ENCODE measurements at places on chromosomes 7 and 10.

DNA sequence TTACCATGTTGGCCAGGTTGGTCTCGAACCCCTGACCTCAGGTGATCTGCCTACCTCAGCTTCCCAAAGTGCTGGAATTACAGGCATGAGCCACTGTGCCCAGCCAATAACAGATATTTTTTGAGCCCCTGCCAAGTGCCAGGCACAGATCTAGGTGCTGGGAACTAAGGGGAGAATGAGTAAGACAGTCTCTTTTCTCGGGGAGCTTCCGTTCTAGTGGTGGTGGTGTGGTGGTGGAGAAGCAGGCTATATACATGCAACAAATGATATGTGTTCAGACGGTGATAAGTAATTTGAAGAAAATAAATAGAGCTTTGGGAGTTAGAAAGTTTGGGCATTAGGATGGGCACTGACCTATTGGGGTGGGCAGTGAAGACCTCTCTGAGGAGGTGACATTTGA is 76.7 kb upstream of the VKORC1L1 start:
- no peak for DNase-seq

GRCh38 chr7:119562839-119563238 is 710.1 kb upstream of the KCND2 start:
- DNase-seq = no peak

DNA sequence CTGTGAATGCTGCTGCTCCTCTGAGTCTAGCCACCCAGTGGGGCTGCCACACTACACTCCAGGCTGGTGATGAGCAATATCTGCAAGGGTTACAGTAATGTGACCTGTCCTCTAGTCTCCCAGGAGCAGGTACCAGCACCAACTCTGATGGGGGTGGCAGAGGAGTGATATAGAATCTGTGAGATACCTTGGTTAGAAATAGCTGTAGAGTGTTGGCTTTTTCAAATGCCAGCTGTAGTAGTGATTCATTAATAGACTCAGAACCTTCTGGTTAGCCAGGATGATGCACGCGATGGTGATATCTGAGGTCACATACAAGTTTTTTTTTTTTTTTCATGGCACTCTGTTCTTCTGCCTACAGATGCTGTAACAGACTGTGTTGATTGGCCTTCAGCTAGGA is 757.1 kb downstream of the INHBA start:
- no peak for DNase-seq

DNA sequence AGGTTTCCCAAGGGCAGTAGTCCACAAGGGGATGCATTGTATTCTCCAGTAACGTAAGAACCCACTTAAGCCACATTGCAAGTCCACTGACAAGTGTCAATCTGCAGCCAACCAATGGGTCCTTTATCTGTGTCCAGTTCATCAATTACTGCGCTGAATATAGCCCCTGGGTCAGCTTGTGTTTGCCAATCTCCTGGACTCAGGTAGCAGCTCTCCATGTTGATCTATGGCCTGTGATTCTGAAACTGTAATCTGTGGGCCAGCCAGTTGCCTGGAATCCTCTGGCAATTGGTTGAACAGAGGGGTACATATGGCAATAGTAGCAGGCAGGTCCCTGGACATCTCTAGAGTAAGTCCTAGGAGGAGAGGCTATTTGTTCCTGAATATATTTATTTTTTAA is 8.8 kb upstream of the TMEM248 start:
- no peak for DNase-seq

DNA sequence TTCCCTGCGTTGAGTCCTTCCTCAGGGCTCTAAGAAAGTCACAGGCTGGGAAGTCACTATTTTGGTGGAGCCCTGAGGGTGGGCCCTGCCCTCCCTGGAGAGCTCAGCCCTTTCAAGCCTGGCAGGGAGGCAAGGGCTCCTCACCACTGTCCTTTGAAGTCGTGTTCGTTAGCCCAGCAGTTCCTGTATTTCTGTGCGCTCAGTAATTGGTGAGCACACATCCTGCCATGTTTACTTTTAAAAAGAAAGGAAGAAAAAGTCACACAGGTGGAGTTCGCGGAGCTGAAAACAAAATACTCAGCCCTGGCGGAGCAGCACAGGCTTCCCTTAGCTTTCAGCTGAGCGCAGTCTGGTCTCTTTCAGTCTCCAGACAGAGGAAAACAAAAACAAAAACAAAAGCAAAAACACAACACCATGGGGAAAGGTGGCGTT is 37.1 kb downstream of the PRKCQ start:
- DNase-seq = no peak

GRCh38 chr10:70500368-70500767 is 21.8 kb downstream of the PALD1 start:
- DNase-seq = no peak

DNA sequence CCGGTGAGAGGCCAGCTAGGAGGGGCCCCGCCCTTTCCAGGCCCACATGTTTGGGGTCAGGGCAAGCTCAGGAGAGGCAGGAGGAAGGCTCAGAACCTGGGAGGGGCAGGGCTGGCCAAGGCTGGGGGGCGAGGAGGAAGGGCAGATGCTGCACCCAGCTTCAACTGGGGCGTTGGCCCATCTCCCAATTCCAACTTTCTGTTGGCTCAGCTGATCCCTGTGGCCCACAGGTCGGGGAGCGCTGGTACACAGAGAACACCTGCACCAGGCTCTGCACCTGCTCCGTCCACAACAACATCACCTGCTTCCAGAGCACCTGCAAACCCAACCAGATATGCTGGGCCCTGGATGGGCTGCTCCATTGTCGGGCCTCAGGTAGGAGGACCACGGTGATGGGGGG is 40.1 kb downstream of the ZAN start:
- no peak for DNase-seq

DNA sequence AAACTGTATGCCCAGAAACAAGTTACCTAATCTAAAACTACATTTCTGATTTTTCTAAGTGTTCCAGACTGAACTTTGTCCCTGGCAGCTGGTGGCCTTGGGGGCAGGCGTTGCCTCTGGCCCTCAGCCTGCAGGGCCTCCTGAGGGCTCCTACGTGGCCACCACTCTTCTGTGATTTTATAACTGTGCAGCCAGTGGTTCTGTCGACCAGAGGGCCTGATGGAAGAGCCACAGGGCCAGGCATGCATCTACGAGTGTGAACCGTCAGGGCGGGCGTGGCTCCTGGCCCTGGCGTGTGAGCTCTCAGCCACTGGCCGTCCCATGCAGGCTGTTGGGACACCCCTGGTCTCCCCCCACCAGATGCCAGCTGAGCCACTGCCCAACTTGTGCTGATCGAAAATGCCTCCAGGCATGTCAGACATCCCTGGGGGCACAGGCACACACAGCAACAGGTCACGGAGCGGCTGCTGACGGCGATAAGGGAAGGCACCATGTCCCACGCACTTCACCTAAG is 173.4 kb downstream of the ZMYND11 start:
- no peak for DNase-seq

DNA sequence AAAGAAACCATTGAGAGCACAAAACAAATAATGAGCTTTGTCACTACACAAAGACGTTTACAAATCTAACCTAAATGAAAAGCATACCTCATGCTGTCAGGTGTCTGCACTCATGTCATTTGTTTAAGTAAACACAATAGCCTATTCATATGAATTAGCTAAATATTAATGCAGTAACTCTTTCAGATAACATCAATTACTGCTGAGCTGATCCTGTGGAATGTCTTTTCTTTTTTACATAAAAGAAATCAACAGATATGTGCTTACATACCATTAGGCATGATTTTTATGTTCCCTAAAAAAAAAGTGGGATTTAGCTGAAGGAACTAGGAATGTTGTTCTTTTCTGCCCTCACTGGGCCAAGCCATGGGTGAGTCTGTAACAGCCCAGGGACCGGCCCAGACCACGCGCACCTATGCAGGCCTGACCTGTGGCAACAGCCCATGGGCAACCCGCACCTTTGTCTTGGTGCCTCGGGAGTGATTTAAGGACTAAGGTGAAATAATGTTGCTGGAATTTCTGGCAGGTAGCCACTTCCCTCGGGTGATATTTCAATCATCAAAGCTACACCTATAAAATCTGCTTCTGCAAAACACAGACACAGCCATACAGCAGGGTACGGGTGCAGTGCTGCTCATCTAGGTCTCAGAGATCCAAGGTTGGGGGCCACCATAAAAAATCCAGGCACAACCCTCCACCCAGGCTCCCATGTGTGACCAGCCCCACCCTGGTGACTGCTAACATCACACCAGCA is 44.6 kb downstream of the FGFR2 start:
- no peak for DNase-seq

All from omental fat pad (tissue), 4 donors.